ENCODE measurements at places on chromosomes 4 and X. TPM values are rescaled to one million over a fixed set of nuclear protein-coding genes. Genes with fewer than 3 reads are reported as not detected.

HTR2C gene
- total RNA-seq, result not detected

ADGRG2 gene
- total RNA-seq, result 3.7 TPM

RIBC1 gene
- total RNA-seq, result not detected

SHROOM4 gene
- 24.2 TPM for total RNA-seq

DNA sequence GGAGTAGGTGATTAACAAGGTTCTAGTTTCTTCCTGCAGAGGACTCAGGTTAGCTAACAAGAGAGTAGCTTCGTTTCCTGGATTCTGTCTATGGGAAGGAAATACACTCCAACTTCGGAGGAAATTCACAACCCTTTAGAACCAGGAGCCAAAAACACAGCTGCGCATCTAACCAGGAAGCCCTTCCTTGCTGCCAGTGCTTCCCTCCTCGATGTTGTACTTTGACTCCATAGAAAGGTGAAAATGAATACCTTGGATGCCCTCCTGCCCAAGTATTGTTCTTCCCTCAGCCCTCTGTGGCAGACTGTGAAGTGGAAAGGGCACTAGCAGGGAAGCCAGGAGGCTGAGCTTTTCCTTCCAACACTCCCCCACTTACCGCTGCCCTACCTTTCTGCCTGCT lies 35.1 kb downstream of the AKAP4 start:
- no peaks in the 10 kb centered on the region for H3K4me1 ChIP-seq
- H3K4me3 ChIP-seq, result no peak overlapping the region
- H3K27ac ChIP-seq, result no peak overlapping the region
- H3K27me3 ChIP-seq, result no peaks in the 10 kb centered on the region

GRCh38 chrX:80170581-80170980 lies 156.0 kb downstream of the TBX22 start:
- H3K4me3 ChIP-seq, result no peak overlapping the region
- H3K27ac ChIP-seq, result no peak overlapping the region
- DNase-seq, result no peak
- no peaks in the 10 kb centered on the region for H3K27me3 ChIP-seq

DNA sequence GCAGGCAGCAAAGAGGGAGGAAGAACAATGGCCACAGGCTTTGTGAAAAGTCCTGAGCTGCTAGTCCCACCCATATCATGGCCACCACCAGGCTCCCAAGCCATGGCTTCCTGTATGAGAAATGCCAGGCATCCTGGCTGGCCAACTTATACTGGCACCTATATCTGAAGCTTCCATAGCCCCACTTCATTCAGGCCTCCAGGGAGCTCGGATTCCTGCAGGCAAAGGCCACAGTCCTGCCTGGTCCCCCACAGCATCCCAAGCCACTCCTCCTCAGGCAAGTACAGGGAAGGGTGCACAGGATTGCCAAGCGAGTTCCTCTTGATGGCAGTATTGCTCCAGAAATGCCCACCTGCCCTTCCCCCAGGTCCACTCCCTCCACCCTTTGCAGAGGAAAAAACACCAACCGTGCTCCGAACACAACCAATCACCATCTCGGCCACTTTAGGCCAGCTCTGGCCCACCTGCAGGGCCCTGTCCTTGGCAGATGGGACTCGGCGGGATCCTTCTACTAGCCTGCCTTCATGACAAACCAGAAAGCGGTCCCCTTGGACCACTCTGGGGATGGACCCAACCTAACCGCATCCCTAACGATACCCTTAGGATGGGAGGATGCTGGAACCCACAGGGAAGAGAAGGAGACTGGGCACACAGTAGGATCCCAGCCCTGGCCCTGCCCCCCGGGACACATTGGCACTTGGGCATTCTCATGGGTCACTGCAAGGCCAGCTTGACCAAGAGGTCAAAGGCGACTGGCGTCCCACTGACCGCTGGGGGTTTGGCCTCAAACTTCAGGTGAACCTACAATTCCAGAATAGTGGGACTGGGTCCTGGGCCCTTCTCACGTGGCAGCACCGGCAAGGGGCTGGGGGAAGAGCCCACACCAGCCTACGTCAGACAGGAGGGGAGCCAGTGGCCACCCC lies 220.4 kb upstream of the AGTR2 start:
- no peaks in the 10 kb centered on the region for H3K4me1 ChIP-seq
- no peak for DNase-seq
- no peak overlapping the region for H3K27ac ChIP-seq
- H3K27me3 ChIP-seq, result no peaks in the 10 kb centered on the region
- no peak overlapping the region for H3K4me3 ChIP-seq

- no peaks in the 10 kb centered on the region for H3K4me1 ChIP-seq
- no peak for DNase-seq
- H3K4me3 ChIP-seq, result no peak overlapping the region
- H3K27me3 ChIP-seq, result no peaks in the 10 kb centered on the region
- H3K36me3 ChIP-seq, result no peaks in the 10 kb centered on the region
Measured at GRCh38 chrX:101642093-101642492, 17.6 kb downstream of the ARMCX2 start.

DNA sequence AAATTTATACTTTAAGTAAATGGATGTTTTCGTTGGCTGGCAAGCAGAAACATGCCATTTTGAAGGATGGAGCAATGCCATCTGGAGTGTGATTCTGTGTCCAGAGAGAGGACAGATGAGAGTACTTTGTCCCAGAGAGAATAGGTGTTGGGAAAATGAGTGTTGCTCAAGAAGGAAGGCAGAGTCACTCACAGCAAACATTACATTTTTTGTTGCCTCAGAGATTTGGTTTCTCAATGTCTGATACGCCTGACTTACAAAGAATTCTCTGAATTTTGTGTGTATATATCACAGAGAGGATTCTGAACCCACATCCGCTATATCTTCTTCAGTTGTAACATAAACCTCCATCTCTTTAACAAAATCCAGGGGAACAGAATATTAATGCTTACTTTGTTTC lies 102.8 kb upstream of the PCDH18 start:
- H3K27me3 ChIP-seq, result no peaks in the 10 kb centered on the region
- no peak for DNase-seq
- H3K27ac ChIP-seq, result no peak overlapping the region
- H3K36me3 ChIP-seq, result no peaks in the 10 kb centered on the region
- peaks cover 3% of the 10 kb centered on the region for H3K4me1 ChIP-seq

DNA sequence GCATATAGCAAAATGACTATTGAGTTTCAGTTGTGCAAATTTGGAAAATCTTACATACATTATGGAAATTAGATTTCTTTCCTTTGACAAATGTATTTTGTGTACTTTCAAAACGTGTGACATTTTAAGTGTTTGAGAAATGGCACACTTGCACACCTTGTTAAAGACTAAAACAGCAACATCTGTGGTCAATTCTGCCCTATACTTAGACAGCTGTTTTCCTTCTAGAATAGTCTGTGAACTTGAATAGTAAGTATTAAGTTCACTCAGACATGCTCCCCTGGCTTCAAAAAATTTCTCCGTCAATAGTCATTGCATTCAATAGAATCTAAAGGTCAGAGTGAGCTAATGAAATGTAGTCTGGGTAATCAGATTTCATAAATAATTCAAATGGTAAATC lies 21.7 kb upstream of the TBC1D9 start:
- no peak overlapping the region for H3K27ac ChIP-seq
- no peak for DNase-seq
- no peaks in the 10 kb centered on the region for H3K27me3 ChIP-seq
- H3K4me1 ChIP-seq, result no peaks in the 10 kb centered on the region

- H3K36me3 ChIP-seq, result no peaks in the 10 kb centered on the region
- peaks cover under 1% of the 10 kb centered on the region for H3K4me1 ChIP-seq
- no peak for DNase-seq
- H3K27ac ChIP-seq, result no peak overlapping the region
- H3K4me3 ChIP-seq, result no peak overlapping the region
Measured at GRCh38 chr4:56296526-56296925, 90.8 kb downstream of the AASDH start.

- H3K36me3 ChIP-seq, result no peaks in the 10 kb centered on the region
- H3K4me3 ChIP-seq, result no peak overlapping the region
- no peak overlapping the region for H3K27ac ChIP-seq
Measured at GRCh38 chrX:857376-857775, 226.8 kb downstream of the SHOX start.

DNA sequence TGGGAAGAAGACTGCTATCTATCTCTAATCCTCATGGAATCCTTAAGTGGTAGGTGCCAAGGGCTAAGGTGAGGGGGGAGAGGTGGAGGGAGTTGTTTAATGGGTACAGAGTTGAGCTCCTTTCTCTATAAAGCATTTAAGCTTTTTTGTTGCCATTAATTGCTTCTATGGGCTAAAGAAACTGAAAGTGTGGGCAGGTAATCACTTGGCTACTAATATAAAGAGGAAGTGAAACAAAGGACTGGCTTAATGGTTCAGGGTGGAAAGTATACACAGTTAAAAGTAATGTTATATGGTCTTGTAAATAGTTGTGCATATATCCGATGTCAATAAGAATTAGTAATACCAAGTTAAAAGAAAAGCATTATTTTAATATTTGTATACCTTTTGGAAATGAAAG lies 83.9 kb downstream of the POLA1 start:
- no peaks in the 10 kb centered on the region for H3K4me1 ChIP-seq
- H3K36me3 ChIP-seq, result no peaks in the 10 kb centered on the region
- no peaks in the 10 kb centered on the region for H3K27me3 ChIP-seq
- no peak overlapping the region for H3K4me3 ChIP-seq

DNA sequence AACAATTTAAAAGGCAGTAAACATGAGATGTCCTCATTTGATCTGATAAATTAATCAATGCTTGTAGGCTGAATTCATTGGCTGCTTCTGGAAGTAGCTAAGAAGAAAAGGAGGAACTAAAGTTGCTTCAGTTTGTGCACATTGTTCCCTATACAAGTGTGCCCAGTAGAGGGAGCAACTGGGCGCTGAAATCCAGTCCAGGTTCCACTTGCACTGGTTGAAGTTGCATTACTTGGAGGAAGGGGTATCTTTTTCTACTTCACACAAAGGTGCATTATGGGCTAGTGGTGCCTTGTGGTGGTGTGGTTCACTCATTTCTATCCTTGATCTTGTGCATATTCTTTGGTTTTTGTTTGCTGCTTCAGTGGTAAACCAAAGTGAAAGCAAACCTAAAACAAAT lies 67.9 kb upstream of the SOX3 start:
- no peak overlapping the region for H3K27ac ChIP-seq
- no peaks in the 10 kb centered on the region for H3K4me1 ChIP-seq
- H3K27me3 ChIP-seq, result no peaks in the 10 kb centered on the region
- no peaks in the 10 kb centered on the region for H3K36me3 ChIP-seq
- DNase-seq, result no peak
- H3K4me3 ChIP-seq, result no peak overlapping the region

- peaks cover 65% of the 10 kb centered on the region for H3K4me1 ChIP-seq
- no peak for DNase-seq
- H3K27ac ChIP-seq, result no peak overlapping the region
- no peak overlapping the region for H3K4me3 ChIP-seq
- H3K36me3 ChIP-seq, result no peaks in the 10 kb centered on the region
Measured at GRCh38 chr4:87076690-87077358, 142.0 kb downstream of the AFF1 start.

- H3K4me1 ChIP-seq, result no peaks in the 10 kb centered on the region
- H3K36me3 ChIP-seq, result no peaks in the 10 kb centered on the region
- DNase-seq, result no peak
- no peaks in the 10 kb centered on the region for H3K27me3 ChIP-seq
- H3K27ac ChIP-seq, result no peak overlapping the region
Measured at GRCh38 chr4:132614682-132615081, 534.4 kb upstream of the PCDH10 start.

- peaks cover 70% of the 10 kb centered on the region for H3K4me1 ChIP-seq
- H3K36me3 ChIP-seq, result no peaks in the 10 kb centered on the region
- H3K27ac ChIP-seq, result no peak overlapping the region
- H3K27me3 ChIP-seq, result no peaks in the 10 kb centered on the region
- DNase-seq, result no peak
Measured at GRCh38 chr4:47490550-47490949, 5.5 kb downstream of the ATP10D start.

DNA sequence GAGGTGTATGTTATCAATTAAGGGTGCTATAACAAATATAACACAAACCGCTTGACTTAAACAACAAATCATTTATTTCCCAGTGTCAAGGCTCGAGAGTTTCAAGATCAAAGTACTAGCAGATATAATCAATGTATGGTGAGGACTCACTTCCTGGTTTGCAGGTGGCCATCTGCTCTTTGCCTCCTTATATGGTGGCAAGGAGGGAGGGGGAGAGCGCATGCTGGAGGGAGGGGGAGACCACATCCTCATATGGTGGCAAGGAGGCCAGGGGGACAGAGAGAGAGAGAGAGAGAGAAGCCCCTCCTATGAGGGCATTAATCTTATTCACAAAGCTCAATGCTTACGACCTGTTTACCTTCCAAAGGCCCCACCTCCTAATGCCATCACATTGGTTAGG lies 372.3 kb upstream of the SPOCK3 start:
- H3K36me3 ChIP-seq, result no peaks in the 10 kb centered on the region
- no peak overlapping the region for H3K4me3 ChIP-seq
- H3K27ac ChIP-seq, result no peak overlapping the region
- H3K4me1 ChIP-seq, result no peaks in the 10 kb centered on the region

- H3K27me3 ChIP-seq, result no peaks in the 10 kb centered on the region
- H3K27ac ChIP-seq, result peak overlapping the region; percentile 34
- no peaks in the 10 kb centered on the region for H3K36me3 ChIP-seq
- peaks cover 39% of the 10 kb centered on the region for H3K4me1 ChIP-seq
Measured at GRCh38 chr4:113639326-113639725, 122.2 kb downstream of the CAMK2D start.

GRCh38 chrX:131830400-131831184 lies 192.5 kb upstream of the STK26 start:
- H3K4me1 ChIP-seq, result no peaks in the 10 kb centered on the region
- DNase-seq, result no peak
- no peaks in the 10 kb centered on the region for H3K36me3 ChIP-seq
- peak overlapping the region; percentile 42 for H3K4me3 ChIP-seq
- no peaks in the 10 kb centered on the region for H3K27me3 ChIP-seq

DNA sequence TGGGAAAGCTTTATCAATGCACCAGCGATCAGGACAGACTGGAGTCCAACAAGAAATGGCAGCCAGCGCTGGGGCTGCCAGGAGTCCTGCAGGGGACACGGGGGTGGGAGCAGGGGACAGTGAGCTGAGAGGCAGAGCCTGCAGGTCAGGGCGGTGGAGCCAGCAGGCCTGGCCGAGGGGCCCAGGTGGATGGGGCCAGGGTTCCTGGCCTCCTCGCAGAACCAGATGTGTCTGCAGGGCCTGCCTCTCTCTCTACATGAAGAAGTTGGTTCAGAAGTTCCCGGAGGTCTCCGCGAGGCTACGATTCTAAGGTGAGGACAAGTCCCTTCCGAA lies 63.6 kb downstream of the CPZ start:
- H3K36me3 ChIP-seq, result no peaks in the 10 kb centered on the region
- no peak overlapping the region for H3K27ac ChIP-seq
- no peaks in the 10 kb centered on the region for H3K27me3 ChIP-seq
- no peak for DNase-seq
- H3K4me1 ChIP-seq, result no peaks in the 10 kb centered on the region

DNA sequence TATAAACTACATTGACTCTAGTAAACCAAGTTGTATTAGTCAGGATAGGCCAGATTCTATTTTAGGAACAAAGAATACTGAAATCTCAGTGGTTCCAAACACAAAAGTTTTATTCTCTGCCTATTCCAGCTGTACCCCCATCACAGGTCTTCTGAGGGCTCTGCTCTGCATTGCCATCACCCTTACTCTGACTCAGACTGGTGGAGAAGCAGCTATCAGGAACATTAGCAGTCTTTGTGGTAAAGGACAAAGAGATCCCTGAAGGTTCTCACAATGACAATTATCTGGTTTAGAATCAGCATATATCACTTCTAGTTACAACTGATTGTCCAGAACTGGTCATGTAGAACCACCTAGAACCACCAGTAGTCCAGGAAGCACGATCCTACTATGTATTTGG lies 251.1 kb downstream of the GLUD2 start:
- H3K4me3 ChIP-seq, result no peak overlapping the region
- H3K36me3 ChIP-seq, result no peaks in the 10 kb centered on the region
- no peak for DNase-seq
- no peaks in the 10 kb centered on the region for H3K4me1 ChIP-seq
- H3K27me3 ChIP-seq, result no peaks in the 10 kb centered on the region

- no peaks in the 10 kb centered on the region for H3K36me3 ChIP-seq
- peak overlapping the region; percentile 42 for H3K27ac ChIP-seq
- H3K4me1 ChIP-seq, result peaks cover 14% of the 10 kb centered on the region
- H3K27me3 ChIP-seq, result no peaks in the 10 kb centered on the region
- DNase-seq, result no peak
Measured at GRCh38 chr4:79652232-79652631, 244.2 kb upstream of the GK2 start.
